AG04449 (cell line): ENCODE measurements at places on chromosomes 11 and 22.

- DNase-seq: no peak
Observed at GRCh38 chr11:6614446-6614845, 2.4 kb upstream of the TAF10 start.

GRCh38 chr22:48096411-48096810, 1334.0 kb downstream of the TBC1D22A start:
- no peak for DNase-seq

DNA sequence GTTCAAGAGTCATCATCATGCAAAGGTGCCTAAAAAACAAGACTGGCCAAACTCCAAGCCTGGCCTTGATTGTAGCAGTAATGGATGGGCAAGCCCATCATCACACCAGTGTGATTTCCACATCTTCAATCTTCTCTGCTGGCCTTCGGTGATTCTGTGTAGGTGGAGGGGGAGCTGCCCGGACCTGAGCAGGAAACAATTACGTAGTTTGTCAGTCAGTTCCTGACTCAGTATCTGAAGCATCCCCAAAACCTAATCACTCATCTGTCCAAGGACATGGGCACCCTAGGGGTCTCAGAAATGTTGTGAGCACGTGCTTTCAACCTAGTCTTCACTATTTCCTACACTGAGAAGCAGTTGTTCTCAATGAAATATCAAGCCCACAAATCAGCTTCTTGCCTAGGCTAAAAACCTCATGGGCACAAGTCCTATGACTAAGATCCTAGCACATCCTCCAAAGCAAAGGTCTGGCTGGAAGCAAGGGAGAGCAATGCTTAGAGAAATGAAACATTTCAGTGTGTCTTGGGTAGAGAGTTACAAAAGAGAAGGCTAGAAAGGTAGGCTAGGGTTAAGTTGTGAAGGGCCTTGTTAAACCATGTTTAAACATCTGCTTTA, 24.6 kb downstream of the ATG16L2 start:
- DNase-seq: no peak

DNA sequence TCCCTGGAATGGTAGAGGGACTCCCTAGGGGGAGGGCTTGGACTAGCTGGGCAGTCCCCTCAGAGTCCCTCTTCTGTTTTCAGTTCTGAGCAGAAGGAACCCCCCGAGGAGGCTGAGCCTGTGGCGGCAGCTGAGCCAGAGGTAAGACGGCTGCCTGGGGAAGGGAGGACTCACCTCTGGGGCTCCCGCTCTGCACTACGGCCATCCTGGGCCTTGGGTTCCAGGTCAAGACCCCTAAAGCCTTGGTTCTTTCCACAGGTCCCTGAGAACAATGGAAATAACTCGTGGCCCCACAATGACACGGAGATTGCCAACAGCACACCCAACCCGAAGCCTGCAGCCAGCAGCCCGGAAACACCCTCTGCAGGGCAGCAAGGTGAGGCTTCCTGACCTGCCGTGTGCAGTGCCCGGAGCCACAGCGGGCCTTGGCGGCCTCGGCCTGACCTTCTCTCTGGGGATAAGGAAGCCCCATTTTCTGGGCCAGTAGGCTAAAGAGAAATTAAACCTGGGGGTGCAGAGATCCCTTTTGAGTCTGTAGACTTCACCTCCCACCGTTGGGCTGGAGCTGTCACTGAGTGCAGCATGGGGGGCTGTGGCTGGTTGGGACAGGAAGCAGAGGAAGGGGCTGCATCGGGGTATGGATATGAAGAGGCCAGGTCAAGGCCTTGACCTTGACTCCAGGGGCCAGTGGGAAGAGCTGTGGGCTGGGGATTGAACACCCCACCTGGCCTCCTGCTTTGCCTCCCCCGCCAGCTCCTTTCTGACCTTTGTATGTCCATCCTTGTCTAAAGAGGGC, 15.0 kb downstream of the INCENP start:
- no peak for DNase-seq

- DNase-seq: no peak
Observed at GRCh38 chr22:45579806-45580725, 77.4 kb downstream of the FBLN1 start.

- DNase-seq: peak; percentile 38
Observed at GRCh38 chr11:95556342-95557163, 233.0 kb downstream of the FAM76B start.

GRCh38 chr22:49514641-49515040, 313.0 kb downstream of the BRD1 start:
- no peak for DNase-seq

DNA sequence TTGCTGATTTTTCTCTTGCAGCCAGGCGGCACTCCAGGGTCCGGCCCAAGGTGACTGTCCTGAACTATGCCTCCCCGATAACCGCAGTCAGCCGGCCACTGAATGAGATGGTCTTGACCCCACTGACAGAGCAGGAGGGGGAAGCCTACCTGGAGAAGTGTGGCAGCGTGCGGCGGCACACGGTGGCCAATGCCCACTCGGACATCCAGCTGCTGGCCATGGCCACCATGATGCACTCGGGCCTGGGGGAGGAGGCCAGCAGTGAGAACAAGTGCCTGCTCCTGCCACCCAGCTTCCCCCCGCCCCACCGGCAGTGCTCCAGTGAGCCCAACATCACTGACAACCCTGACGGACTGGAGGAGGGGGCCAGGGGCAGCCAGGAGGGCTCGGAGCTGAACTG, 47.8 kb downstream of the TRAF6 start:
- no peak for DNase-seq

GRCh38 chr22:29994943-29995342, 85.3 kb upstream of the HORMAD2 start:
- no peak for DNase-seq

DNA sequence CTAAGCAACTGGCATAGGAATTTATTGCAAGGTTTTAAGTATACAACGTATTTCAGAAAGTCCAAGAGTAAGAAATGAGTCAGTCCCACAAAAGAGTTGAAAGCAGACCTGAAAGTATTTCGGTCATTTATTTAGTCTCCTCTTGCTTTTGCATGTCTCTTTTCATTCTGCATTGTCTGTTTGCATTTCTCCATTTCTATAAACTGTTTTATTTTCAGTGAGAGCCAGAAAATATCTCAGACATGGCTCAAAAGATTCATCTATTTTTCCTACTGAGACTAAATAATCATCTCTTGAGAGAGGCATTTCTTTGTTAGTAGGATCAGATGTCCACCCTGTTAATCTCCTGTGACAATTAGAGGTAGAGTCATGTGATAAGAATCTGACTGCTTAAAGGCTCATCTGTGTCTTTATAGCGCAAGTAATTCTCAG, 219.1 kb upstream of the CCDC179 start:
- peak; percentile 24 for DNase-seq

GRCh38 chr11:93849751-93850593, 446 bp downstream of the VSTM5 start:
- no peak for DNase-seq

- DNase-seq: no peak
Observed at GRCh38 chr11:131811383-131811782, 441.0 kb downstream of the NTM start.

DNA sequence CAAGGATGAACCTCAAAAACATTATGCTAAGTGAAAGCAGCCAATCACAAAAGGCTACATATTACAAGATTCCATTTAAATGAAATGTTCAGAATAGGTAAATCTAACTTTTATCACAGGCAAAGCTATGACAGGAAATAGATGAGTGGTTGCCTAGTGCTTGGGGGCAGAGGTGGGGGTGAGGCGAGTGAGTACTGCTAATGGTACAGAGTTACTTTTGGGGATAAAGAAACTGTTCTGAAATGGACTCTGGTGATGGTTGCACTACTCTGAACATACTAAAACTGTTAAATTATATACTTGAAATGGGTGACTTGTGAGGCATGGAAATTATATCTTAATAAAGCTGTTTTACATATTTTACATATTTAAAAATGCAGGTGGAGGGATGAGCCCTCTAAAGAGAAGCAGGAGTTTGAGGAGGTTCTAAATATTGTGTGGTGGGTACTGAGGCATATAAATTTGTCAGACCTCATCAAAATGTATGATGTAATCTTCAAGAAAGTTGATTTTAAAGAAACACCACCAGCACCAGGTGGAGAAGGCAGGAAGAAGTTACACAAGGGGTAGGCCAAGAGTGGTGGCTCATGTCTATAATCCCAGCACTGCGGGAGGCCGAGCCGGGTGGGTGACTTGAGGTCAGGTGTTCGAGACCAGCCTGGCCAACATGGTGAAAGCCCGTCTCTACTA, 3.6 kb downstream of the SLC43A1 start:
- DNase-seq: no peak

- no peak for DNase-seq
Observed at GRCh38 chr11:130533871-130534270, 85.4 kb downstream of the ADAMTS15 start.

GRCh38 chr11:104090767-104091166, 54.3 kb downstream of the DDI1 start:
- DNase-seq: no peak

DNA sequence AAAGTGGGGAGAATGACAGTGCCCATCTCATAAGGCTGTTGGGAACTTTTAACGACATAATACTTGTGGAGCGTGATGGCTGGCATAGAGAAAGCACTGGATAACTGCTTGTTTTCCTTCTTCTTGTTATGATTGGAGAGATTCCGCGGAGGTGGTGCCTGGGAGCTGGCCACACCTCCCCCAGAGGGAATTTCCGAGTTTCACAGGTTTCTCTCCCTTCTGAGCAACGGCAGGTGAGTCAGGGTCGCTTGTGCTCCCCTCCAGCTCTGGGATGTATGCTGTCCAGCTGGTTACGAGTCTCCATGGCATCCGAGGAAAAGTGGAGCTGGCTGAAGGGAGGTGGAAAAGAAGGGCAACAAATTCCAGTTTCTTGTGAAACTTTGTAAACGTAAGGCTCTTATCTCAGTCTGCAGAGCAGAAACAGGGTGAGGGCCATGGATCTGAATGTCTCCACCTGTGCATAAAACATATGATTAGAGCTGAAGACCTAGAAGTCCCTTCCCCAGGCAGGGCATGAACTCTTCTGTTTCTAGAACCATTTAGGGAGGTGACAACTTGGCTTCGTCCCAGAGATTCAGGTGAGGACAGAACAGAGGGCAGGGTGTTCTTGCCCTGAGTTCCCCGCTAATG, 10.0 kb upstream of the PLET1 start:
- no peak for DNase-seq

DNA sequence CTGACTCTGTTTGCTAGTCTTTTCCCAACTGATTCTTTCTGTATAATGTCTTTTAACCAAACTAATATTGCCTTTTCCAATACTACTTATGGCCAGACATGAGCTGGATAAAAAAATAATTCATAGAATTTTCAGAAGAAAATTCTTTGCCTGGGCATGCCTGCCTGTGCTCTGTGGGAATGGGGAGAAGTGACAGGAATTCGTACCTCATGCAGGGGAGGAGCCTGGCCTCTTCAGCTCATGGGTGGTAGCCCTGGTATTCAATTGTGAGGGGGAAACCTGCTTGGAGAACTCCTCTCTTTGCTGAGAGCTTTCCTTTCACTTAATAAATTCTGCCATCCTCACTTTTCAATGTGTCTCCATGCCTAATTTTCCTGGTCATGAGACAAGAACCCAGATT, 928.8 kb downstream of the FAM181B start:
- no peak for DNase-seq

- no peak for DNase-seq
Observed at GRCh38 chr11:132636523-132636922, 895.8 kb downstream of the OPCML start.

GRCh38 chr22:31715147-31715778, 34.7 kb downstream of the PRR14L start:
- no peak for DNase-seq

GRCh38 chr11:132037956-132038355, 667.5 kb downstream of the NTM start:
- DNase-seq: no peak

GRCh38 chr11:2089536-2090165, 49.5 kb downstream of the IGF2 start:
- no peak for DNase-seq

- no peak for DNase-seq
Observed at GRCh38 chr22:25359601-25360261, 140.3 kb downstream of the CRYBB2 start.

GRCh38 chr22:33811686-33812085, 108.6 kb downstream of the LARGE1 start:
- peak; percentile 5 for DNase-seq

DNA sequence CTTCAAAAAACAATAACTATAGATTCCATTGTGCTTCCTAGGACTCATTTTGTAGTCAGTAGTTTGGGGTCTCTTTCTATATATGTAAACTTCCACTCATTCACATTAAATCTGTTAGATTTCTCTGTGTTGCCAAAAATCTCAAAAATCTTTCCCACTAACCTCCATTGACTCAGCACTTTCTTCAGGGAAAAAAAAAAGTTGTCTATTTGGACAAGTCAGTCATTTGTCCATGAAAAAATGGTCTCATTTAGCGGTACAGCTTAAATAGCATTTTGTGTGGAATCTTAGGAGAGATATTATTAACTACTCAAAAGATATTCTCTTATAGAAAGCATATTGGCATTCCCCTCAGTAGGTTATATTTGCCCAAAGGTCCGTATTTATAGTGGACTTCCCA, 81.9 kb downstream of the PPP2R1B start:
- no peak for DNase-seq

- no peak for DNase-seq
Observed at GRCh38 chr11:117743121-117743815, 53.7 kb downstream of the DSCAML1 start.

DNA sequence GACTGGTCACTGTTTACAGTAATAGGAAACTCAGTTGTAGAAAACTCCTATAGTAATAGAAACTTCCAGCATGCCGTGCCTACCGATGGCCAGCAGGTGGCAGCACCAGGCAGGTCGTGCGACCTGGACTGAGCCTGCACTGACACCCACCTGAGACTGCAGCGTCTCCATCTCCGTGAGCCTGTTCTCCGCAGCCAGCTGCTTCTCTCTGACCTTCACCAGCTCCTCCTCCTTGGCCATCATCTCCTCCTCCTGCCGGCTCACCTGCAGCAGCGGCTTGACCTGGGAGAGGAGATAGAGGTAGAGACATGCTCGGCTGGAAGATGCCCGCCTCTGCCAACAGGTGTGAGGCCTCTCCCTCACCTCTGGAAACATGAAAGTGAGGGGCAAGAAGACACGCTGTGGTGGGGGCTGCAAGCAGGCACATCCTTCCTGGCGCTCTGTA, 48.5 kb downstream of the APOL1 start:
- no peak for DNase-seq

DNA sequence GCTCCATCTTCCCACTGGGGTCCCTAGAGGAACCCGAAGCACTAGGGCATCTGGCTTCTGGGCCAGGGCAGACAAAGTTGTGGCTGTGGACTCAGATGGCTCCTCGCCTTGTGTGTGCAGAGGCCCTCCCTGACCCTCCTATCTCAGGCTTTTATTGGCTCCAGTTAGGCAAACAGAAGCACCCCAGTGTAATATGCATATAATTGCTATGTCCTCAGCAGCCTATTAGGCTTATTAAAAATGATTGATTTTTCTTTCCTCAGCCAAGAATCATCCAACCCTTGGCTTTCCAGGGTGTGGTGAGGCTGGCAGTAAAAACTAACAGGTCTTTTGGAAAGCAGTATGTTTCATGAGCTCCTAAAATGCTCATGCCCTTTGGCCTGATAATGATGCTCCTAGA, 22.3 kb downstream of the UPB1 start:
- DNase-seq: no peak

GRCh38 chr11:68002938-68003845, 705 bp downstream of the UNC93B1 start:
- DNase-seq: no peak
